ENCODE measurements at places on chromosomes 7 and 10.
A peak's percentile ranks its signal among the peaks of the same experiment; 100 is the strongest.

DNA sequence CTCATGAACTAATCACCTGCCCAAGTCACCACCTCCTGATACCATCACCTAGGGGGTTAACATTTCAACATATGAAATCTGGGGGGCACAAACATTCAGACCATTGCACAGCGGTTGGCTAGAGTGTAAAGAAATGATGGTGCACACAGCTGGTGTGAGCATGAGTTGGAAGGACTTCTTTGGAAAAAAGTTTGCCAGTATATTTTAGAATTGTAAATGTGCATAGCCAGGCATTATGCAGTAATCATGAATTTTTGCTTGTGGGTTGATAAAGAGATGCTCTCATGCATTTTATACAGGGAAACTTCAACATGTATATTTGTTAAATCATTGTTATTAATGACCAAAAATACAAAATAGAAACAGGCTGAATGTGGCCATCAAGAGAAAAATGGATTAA is 100.0 kb downstream of the VWC2 start:
- no peak for DNase-seq

DNA sequence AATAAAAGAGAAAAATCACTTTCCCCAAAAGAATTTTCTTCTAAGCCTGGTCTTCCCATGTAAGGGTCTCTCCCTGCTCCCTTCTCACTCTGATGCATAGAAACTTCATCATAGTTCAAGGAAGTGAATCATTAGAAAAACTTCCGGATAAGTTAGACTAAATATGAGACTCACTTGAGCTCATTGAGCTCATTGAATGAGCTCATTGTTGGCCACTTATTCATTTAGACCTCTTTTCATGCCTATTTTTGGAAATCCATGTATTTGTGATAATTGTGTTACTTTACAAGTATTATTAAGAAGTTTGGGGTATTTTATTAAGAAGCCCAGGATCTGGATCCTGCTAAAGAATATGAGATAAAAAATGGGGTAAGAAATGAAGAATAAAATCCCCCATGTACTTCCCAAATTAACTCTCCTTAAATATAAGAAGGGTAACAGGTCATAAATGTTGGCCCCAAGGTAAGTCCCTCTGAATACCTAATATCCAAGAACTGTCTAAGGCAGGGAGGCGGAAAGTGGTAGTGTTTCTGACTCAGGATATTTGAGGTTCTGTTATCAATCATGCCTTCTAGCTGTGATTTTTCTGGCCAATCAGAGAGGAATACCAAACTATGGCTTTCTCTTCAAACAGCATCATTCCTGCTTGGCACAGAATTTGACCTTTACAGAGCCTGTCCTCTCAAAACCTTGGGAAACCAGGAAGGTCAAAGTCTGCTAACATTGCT is 236.5 kb upstream of the PTN start:
- no peak for DNase-seq

DNA sequence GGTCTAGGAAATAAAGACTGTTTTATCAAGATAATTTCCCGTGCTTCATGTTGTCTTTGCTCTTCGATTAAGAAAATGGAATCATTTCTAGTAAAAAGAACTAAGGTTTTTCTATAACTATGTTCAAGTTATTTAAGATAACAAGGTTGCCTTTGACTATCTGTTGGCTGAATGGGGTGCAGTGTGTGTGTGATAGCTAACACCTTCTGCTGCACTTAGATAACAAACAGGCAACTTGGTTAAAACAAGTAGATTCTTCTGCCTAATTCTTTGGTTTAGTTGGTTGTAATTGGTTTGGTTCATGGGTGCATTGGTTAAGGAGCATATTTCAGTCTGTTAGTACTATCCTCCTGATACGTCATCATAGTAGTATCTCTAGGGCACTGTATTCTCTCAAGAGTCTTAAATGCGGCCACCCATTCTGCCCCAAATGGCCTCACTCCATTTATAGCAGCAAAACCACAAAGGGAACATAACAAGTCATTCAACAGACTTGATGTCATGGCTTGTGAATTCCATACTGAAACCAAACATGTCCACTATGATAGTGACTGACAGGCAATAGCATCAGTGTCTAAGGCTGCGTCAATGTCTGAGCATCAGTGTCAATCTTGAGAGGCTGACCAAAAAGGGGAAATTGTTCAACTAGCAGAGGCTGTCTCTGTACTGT is 55.7 kb downstream of the CCDC3 start:
- DNase-seq, result no peak

- DNase-seq, result no peak
Measured at GRCh38 chr7:3068530-3068929, 24.9 kb upstream of the CARD11 start.

GRCh38 chr7:75867390-75867717 is 11.5 kb upstream of the RHBDD2 start:
- no peak for DNase-seq

- DNase-seq, result no peak
Measured at GRCh38 chr7:67916571-67917436, 920.2 kb downstream of the TYW1 start.

GRCh38 chr10:74164716-74165529 is 13.9 kb downstream of the ADK start:
- no peak for DNase-seq

DNA sequence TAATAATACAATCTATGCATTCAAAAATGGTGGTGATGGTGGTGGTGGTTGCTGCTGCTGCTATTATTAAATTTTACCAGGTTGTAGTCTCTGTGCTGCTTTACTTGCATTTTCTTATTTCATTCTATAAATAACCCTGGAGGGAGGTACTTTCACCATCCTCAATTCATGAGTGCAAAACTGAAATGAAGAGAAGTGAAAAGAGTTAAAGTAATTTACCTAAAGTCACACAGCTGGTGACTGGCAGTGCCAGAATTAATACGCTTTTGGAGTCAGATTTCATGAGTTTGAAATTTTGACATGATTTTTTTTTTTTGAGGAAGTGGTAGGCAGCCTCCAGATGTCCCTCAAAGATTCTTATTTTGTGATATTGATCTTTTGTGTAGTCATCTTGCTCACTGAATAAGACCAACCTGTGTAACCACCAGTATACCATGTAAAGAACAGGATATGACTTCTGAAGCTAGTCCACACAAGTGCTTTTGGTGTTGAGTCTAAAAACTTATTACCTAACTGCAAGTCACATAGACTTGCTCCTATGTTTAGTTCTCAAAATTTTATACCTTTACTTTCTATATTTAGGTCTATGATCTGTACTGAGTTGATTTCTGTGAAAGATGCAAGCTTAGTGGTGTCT is 218.8 kb downstream of the ZWINT start:
- no peak for DNase-seq

DNA sequence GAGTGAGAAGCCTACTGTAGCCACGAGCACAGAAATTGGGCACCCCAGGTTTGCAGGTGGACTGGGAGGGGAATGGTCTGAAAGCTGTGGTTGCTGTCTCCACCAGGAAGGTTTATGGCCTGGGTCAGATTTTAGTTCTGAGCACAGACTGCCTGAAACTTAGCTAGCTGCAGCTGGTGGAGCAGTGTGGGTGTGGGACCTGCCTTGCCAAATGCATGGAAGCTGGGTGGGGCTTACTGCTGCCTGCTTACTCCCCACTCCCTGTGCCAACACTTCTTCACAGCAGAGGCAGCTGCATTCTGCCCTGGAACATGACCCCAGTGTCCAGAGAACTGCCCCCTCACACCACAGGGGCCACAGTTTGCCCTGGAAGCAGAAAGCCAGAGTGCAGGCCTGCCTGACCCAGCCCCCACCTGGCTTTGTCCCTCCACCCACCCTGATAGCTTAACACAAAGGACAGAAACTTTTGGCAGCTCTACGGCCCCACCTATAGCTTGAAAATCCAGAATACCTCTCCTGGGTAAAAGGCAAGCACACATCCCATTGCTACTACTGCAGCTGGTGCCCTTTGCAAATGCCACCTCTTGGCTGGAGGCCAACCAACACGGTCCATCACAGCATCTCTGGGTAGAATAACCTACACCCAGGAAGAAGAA is 281.6 kb downstream of the AGMO start:
- DNase-seq, result no peak

GRCh38 chr10:79129361-79129997 is 60.7 kb downstream of the ZMIZ1 start:
- DNase-seq, result no peak

DNA sequence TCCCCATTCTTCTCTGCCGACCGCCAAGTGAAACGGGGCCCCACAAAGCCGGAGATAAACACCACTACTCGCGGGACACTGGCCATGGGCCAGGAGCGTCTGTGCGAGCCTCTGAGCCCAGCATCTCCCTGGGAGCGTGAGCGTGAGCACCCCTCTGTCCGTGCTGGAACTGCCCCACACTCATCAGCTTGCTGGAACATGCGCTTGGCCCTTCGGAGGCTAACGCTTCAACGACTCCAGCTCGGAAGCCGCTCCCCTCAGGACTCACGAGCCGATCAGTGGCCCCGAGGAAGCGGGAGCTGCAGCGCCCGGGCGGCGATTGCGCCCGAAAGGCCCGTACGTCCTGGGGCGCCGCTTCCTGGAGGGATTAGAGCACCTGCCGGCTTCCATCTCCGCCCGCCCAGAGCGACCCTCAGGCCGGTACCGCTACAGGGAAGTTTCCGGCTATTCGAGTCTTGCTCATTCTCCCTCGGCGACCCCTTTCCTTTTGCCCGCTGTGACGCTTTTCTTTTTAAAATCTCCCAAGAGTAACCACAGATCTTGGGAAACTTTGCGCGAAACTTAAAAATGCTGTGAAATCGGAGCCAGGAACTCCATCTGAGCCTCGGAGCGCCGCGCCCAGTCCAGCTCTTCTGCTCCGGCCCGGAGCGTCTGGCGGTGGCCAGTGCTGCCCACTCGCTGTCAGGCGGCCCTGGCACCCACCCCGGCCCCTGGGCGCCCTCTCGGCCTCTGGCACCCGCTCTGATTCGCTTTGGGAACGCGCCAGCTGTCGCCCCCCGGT is 1.0 kb downstream of the TLL2 start:
- peak; percentile 28 for DNase-seq

GRCh38 chr7:94417901-94418300 is 23.2 kb downstream of the COL1A2 start:
- no peak for DNase-seq

- peak; percentile 18 for DNase-seq
Measured at GRCh38 chr10:113780681-113781250, 29.3 kb downstream of the PLEKHS1 start.

GRCh38 chr7:94492601-94493000 is 17.0 kb upstream of the CASD1 start:
- no peak for DNase-seq

DNA sequence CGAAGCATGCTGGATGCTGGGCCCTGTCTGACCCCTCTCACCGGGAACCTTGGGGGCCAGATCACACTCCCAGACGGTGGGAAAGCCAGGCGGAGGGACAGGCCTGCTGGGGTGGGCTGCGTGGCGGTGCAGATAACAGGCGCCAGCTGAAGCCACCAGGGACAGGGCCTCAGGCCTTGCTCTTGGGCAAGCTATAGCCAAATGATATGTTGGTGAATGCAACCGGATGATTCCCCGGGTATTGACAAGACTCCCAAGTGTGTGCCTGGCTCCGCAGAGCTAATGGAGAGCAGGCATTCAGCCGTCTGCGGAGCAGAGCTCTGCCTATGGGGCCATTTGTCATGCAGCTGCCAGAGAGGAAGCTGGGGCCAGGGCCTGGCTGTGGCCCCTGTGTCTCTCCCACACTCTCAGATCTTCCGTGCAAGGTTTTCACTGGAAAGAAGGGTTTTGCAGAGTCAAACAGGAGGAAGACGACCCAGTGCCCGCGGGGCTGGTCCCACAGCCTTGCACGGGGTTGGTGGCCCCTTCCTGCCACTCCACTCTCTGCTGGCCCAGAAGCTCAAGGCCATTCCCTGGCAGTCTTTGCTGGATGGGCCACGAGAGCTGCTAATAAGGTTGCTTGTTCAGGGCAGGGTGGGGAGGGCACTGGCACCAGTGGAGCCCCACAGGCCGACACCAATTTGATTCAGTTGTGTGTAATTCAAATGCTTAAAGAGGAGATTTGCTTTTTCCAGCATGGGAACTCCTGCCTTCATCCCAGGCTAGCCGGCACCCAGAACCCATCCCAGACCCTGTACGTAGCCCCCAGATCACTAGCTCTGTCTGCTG is 91.8 kb downstream of the PRKAG2 start:
- DNase-seq, result no peak

- DNase-seq, result no peak
Measured at GRCh38 chr7:41047789-41048191, 655.1 kb downstream of the INHBA start.

DNA sequence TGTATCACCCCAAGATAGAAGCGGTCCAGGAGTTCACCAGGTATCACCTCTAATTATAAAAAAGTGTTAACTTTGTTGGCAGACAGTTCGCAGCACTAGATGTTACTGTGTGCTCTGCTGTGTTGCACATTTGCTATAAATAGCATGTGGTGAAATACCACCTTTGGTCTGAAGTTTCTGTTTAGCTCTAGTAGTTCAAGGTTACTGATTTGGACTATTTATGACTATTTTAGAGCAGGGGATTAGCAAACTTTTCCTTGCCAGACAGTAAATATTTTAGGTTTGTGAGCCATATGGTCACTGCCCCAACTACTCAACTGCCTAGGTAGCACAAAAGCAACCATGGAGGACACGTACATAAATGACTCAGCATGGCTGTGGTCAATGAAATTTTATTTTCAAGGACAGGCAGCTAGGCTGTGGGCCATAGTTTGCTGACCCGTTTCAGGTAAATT is 16.5 kb downstream of the DENND10 start:
- no peak for DNase-seq

DNA sequence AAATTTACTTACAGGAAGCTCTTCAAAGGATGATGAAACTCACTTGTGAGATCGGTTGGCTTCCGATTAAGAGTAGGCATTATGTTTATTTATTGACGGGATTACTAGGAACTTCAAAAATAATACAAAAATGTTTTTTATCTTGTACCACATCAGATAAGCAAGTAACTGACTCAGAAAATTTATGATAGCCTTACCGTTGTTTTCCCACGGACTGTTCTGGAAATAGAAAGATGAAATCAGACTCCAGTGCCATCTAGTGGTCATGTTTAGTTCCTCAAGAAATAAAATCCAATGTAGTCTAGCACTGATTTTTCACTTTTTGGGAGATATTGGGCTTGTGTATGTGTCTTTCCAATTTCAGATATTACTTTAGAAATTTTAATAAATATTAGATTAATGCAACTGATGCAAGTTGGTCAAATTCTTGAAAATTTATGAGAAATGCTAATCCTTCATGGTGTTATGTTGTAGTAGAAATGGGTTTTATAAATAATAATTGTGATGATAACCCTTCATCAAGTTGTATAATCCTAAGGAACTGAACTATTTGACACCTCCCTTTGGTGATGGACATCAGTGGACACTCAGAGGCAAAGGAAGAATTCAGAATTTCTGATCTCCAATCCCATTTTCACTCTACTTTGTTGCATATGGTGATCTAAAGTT is 168.8 kb downstream of the TMEM26 start:
- DNase-seq, result no peak
